ENCODE measurements at places on chromosomes 1 and 21. TPM values are rescaled to one million over a fixed set of nuclear protein-coding genes. Genes with fewer than 3 reads are reported as not detected.

The SLC1A7 gene
- total RNA-seq = 0.44 TPM

DNA sequence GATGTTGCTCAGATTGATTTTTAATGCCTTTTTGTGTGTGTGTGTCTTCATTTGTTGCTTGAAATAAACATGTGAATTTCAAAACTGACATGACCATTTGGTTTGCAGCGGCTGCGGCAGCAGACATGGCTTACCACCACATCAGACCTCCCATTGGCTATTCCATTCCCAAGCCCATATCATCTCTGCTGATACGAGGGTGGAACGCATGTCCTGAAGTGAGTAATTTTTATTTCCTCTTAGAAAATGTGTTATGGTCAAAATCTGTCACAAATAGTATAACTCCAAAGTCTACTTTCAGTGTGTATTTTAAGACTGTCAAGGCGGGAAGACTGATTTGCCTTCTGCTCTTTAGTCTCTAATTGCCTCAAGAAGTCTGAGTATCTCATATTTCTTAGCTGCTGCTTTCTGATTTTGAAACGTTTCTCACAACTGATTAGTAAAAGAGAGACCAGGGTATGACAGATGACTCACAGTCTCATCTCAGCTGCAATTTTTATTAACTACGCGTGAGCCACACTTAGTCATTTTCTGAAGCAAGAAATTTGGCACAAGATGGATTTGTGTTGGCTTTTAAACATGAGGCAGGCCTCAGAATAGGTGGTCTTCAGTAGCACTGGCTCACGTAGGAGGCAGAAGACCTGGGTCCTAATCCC lies 49.0 kb downstream of the LRRC53 start:
- H3K27me3 ChIP-seq = no peaks in the 10 kb centered on the region
- H3K27ac ChIP-seq = no peak overlapping the region
- no peaks in the 10 kb centered on the region for H3K36me3 ChIP-seq
- H3K4me1 ChIP-seq = no peaks in the 10 kb centered on the region
- DNase-seq = no peak

- no peaks in the 10 kb centered on the region for H3K27me3 ChIP-seq
- no peak for DNase-seq
- no peak overlapping the region for H3K27ac ChIP-seq
These were observed 118.1 kb upstream of the POGK start for GRCh38 chr1:166721145-166721544.

- no peak overlapping the region for H3K4me3 ChIP-seq
- no peaks in the 10 kb centered on the region for H3K27me3 ChIP-seq
- DNase-seq = no peak
- H3K36me3 ChIP-seq = no peaks in the 10 kb centered on the region
- no peaks in the 10 kb centered on the region for H3K4me1 ChIP-seq
These were observed 403.0 kb upstream of the USP24 start for GRCh38 chr1:55618199-55618598.

DNA sequence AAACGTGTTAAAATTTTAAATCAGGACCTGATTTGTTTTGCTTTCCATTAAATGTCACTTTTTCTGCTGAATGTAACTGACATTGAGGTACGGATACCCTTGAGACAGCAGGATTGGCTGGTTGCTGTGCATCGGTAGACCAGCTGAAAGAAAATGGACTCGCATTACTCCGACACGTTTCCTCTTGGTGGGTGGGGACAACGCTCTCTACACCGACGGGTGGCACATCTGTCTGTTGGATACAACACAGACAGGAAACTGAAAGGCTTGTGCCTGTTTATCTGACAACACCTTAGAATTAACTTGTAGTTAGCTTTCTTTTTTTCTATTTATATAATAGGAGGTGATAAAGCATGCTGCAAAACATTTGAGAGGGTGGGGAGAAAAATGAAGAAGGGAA lies 19.4 kb downstream of the PRPF38A start:
- H3K27me3 ChIP-seq = no peaks in the 10 kb centered on the region
- no peak for DNase-seq
- H3K27ac ChIP-seq = peak overlapping the region; percentile 34
- no peaks in the 10 kb centered on the region for H3K36me3 ChIP-seq
- no peak overlapping the region for H3K4me3 ChIP-seq
- no peaks in the 10 kb centered on the region for H3K4me1 ChIP-seq
